KBM-7 (cell line): ENCODE measurements at places on chromosomes 11 and 22.

DNA sequence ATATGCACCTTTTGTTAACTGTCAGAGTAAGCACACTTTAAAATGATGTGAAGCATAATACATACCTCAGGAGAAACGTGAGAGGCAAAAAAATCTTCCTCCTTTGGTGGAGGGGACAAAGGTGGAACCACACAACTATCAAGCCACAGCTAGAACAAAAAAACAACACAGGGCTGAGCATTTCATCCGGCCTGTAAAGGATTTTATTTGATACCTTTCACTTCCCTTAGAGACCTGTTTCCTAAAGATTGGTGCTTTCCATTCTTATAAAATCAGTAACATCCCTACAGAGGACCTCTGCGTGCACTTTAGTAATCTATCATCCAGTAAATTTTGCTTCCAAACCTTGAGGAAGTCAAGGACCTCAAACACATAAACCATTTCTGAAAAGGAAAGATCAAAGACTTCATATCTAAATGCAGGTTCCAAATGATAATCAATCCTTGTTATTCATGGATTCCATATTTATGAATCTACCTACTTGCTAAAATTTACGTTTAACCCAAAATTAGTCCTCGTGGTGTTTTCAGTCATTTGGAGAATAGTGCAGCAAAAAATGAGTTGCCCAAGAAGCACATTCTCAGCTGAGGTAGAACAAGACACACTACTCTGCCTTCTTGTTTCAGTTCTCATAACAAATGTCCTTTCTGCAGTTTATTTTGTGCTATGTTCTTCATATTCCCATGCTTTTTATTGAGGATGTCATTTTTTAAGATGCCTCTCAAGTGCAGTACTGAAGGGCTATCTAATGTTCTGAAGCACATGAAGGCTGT lies 22.7 kb downstream of the ARFGAP3 start:
- no peak for DNase-seq

DNA sequence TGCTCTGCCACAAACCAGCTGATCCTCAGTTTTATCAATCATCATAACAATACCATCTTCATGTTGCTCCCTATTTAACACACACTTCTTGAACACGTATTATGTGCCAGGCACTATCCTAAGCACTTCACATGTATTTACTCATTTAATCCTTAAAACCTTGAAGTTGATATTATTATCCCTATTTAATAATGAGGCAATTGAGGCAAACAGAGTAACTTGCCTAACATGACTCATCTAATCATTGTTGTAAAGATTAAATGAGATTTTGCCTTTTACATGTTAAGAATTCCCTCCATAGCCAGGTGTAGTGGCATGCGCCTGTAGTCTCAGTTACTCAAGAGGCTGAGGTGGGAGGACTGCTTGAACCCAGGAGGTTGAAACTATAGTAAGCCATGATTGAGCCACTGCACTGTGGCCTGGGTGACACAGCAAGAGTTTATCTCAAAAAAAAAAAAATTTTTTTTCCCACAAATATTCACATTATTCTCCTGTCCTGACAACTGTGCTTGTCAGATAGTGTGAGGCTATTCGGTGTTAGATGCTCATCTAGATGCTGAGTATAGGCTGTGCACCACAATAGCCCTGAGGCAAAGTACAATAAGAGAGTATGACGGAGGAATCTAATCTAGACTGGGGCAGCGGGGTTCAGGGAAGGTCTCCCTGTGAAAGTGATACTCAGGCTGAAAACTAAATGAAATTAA lies 13.4 kb downstream of the CKAP5 start:
- no peak for DNase-seq

DNA sequence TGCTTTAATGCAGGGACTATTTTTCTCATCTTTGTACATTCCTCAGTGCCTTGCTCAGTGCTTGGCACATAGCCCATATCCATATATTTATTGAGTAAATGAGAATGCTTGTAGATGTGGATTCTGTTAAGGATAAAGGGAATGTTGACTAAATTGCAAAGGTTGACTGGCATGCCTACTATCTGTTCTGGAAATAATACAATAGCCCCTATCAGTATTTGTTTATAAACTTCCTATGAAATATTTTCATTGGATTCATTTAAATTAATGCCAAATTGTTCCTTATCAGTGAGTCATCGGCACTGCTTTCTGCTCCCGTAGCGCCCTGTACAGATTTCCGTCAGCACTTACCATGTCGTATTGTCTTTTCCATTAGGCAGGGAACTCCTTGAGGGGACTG lies 8.0 kb downstream of the RNF121 start:
- no peak for DNase-seq

- DNase-seq, result no peak
Observed at GRCh38 chr11:119023741-119024140, 5.2 kb downstream of the TRAPPC4 start.

GRCh38 chr11:33448461-33449130 lies 191.4 kb downstream of the HIPK3 start:
- DNase-seq, result no peak

DNA sequence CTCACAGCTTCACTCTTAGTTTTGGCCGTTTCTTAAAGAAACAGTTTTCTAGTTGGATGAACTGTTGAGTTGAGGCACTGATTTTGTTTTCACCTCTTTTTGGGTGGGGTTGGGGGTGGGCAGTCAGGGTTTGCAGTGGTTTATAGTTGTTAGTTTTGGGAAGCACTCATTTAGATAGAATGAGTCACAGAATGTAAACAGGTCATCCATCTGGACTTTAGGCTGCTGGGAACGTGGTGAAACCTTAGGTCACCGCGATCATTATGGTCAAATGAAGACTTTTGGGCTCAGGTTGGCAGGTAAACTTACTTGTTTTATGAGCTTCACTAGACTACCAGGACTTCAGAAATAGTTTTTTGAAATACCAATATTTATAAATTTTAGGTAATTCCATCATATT lies 48.4 kb downstream of the CSTPP1 start:
- no peak for DNase-seq

- DNase-seq, result no peak
Observed at GRCh38 chr11:96254854-96255253, 88.1 kb downstream of the MAML2 start.

DNA sequence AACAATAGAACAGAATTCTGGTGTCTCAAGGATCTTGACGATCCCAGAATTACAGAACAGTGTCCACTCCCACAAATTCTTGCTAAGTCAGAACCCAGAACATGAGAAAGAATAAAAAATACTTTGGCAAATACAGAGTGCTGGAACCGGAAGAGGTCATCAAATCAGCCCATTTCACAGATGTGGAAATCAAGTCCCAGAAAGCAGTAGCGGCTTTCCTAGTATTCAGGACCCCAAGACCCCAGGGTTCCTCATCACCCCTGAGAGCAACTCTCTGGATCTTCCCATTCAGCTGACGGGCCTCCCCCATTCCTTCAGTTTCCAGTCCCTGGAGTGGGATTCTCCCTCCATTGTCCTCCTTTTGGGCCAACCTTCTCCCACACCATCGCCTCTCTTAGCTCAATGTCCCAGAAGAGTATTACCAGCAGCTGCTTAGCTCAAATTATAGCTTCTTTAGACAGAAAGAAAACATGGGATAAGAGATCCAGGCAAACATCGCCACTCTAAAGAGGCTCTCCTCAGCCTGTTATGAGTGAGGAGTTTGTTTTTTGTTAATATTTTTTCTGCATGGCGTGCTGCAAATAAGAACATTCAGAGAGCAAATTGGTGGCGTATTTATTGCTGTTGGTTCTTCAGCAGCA lies 268.3 kb downstream of the MN1 start:
- no peak for DNase-seq

GRCh38 chr11:44145011-44145775 lies 49.7 kb downstream of the EXT2 start:
- no peak for DNase-seq

- DNase-seq, result no peak
Observed at GRCh38 chr11:122850076-122850631, 11.9 kb downstream of the CRTAM start.

DNA sequence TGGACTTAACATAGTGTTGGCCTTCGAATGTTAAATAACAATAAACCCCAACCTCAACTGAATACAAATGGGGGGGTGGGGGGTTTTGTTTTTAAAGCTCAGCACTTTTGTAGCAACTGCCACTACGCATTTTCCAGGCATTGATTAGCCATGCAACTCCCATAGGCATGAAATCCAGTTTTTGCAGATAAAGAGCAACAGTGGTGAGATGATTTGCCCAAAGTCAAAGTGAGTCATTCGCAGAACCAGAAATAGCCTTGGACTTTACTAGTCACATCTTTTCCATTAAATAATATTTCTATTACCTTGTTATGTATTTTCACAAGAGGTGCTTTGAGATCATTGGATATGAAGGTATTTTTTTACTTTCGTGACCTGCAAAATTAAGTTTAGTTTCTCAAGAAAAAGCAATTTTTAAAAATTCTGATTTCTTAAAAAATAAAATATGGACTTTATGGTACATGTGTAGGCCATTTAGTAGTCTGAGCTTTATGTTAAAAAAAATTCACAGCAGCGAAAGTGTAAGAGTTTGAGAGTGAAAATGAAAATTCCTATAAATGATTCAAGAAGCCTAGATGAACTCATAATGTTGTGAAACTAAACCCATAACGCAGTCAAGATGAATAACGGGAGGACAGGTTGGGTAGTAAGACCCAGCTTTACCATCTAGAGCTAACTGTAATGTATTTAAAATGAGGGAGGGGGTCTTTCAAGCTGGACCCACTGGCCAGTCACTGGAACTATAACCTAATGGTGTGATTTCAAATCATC lies 1.9 kb upstream of the PHF21A start:
- DNase-seq, result no peak

- DNase-seq, result peak; percentile 32
Observed at GRCh38 chr11:109972181-109972715, 120.9 kb upstream of the ZC3H12C start.

- DNase-seq, result peak; percentile 64
Observed at GRCh38 chr22:50303848-50304527, 3.5 kb downstream of the PLXNB2 start.

- DNase-seq, result peak; percentile 49
Observed at GRCh38 chr11:66020618-66021357, 5.5 kb downstream of the CATSPER1 start.

DNA sequence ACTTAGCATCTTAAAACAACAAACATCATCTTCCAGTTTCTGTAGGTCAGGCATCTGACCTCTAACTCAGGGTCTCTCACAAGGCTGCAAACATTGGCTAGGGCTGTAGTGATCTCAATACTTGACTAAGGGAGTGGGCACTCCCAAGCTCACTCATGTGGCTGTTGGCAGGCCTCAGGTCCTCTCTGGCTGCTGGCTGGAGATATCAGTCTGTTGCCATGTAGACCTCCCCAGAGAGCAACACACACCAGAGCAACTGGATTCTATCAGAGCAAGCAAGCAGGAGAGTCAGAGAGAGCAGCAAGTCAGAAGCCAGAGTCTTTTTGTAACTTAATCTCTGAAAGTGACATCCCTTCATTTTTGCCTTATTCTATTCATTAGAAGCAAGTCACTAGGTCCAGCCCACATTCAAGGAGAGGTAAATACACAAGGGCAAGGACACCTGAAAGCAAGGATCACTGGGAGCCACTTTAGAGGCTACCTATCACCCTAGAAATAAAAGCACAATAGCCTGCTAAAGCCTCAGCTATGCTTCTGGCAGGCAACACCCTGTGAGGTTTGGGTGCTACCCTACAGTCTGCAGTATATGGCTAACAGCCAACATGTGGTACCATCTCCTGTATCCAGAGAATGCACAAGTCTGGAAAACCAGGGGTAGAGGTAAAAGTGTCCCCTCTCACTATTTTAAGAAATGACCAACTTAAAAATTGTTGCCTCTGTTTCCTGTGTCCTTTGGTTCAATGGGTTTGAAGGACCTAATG lies 33.5 kb upstream of the CD44 start:
- no peak for DNase-seq

GRCh38 chr11:61996933-61997332 lies 29.5 kb upstream of the FTH1 start:
- no peak for DNase-seq

GRCh38 chr11:120642196-120642894 lies 130.8 kb downstream of the GRIK4 start:
- DNase-seq, result no peak

DNA sequence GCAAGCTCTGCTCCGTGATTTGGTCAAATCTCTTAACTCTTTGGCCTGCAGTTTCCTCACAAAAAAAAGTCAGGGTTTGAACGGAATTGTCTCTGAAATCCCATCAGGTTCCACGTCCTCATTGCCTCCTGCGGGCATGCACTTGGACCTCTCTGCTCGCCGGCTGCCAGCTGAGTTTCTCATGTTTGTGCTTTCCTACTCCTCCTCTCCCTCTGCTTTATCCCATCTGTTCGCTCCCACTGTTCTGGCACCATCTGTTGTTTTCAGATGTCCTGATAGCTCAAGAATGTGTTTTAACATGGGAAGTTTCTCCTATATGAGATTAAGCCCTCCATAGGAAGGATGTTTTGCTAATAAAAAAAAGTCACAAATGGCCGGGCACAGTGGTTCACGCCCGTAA lies 49.4 kb upstream of the ARHGAP42 start:
- no peak for DNase-seq

GRCh38 chr11:35815556-35816315 lies 128.1 kb upstream of the LDLRAD3 start:
- DNase-seq, result no peak

GRCh38 chr22:24965822-24966626 lies 13.5 kb downstream of the KIAA1671 start:
- no peak for DNase-seq

DNA sequence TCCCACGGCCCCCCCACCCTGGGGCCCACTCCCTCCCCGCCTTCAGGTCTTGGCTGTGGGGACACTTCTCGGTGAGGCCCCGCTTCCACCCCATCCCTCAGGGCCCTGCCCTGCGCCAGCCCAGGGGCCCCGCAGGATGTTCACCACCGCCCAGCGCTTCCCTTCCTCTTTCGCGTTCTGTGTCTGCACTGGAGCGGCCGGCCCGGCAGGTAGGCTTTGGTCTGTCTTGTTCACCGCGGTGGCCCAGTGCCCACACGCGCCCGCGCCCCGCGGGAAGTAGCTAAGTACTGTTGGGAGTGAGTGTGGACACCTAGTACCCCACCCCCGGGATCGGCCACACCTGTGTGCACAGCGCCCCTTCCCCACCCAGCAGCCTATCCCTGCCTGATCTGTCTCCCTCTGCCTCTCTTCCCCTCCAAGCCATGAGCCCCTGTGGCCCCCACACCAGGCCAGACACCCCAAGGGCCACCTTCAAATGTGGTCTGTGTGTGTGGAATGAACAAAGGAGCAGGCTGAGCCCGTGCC lies 85.4 kb downstream of the WNT7B start:
- no peak for DNase-seq

- DNase-seq, result no peak
Observed at GRCh38 chr11:55342901-55343300, at the start of gene OR4A16. Gene OR4A16, plus strand, starts transcription at chr11:55343201. Its CDS starts 0 bp downstream, at chr11:55343201.

DNA sequence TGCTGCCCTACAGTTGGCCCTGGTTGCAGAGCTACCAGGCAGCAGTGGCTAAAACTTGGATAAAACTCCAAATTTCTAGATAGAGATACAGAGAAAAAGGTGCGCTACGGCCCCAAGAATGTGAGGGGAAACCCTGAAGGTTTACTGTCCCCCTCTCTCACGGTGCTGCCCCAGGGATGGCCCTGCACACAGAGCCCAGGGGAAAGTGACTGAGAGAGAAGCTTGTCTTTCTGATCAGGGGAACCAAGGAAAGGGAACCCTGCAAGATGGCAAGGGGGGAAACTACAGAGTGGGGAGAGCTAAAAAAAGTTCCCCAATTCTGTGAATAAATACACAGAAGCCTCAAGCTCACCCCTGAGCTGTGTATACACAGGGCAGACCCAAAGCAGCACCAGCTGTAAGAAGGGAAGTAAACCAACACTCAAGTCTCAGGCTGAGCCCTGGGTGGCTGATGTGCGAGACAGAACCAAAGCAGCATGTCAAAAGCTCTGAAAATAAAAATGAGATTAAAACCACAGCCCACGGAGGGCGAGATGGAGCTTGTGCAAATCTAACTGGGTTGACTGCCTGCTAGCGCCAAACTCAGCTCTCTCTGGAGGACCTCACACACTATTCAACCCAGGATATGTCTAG lies 22.1 kb downstream of the GNB1L start:
- no peak for DNase-seq
